PC-3 (cell line): ENCODE measurements at places on chromosomes 7 and 10. TPM values are rescaled to one million over a fixed set of nuclear protein-coding genes. Genes with fewer than 3 reads are reported as not detected.

AOC1 gene
- not detected in 2 replicates for total RNA-seq

DNA sequence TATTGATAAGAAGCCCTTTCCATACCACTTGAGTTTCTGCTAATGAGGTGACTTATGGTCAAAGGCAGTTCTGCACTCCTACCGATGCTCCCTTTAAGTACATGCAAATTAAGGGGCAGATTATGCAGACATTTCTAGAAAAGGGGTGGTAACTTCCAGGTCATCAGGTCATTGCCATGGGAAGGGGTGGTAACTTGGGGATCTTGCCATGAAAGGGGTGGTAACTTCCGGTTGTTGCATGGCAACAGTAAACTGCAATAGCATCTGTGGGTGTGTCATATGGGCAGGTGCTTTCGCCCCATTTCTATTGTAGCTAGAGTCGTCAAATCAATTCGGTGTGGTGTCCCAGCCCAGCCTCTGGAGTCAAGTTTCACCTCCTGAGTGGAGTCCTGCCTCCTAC lies 150.9 kb downstream of the UBE2H start:
- no peaks in the 10 kb centered on the region for H3K27me3 ChIP-seq
- DNase-seq = no peak
- H3K4me1 ChIP-seq = no peaks in the 10 kb centered on the region
- H3K27ac ChIP-seq = no peak overlapping the region

- peak; percentile 19 for DNase-seq
- H3K27ac ChIP-seq = no peak overlapping the region
- H3K27me3 ChIP-seq = peaks cover 43% of the 10 kb centered on the region
- no peaks in the 10 kb centered on the region for H3K36me3 ChIP-seq
- no peak overlapping the region for H3K4me3 ChIP-seq
Measured at GRCh38 chr7:31003721-31004120, 40.0 kb downstream of the GHRHR start.

MCM10 gene
- 14.3 and 16.1 TPM in 2 replicates for total RNA-seq

BLOC1S2 gene
- total RNA-seq = 33.7 and 46.4 TPM in 2 replicates

DNA sequence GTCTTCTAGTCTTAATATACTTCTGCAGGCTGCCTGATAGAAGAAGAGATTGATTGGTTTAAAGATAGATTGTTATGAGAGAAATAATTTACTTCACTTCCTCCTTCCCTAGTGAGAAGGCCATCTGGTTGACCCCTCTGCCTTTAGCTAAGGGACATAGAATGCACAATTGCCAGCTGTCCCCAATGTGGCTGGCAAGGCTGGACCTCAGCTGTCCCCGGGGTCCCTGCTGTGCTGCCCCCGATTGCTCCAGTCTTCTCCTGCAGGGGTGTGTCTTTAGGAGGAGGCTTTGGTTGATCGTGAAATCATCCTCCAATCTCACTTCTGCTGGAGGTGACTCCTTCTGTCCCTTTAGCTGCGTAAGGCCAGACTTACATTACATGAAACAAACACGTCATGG lies 388.5 kb downstream of the DPP6 start:
- H3K27me3 ChIP-seq = no peaks in the 10 kb centered on the region
- no peaks in the 10 kb centered on the region for H3K4me1 ChIP-seq
- no peak overlapping the region for H3K4me3 ChIP-seq
- H3K36me3 ChIP-seq = no peaks in the 10 kb centered on the region

GRCh38 chr7:150942001-150942590 lies 36.0 kb downstream of the KCNH2 start:
- DNase-seq = peak; percentile 4
- H3K36me3 ChIP-seq = no peaks in the 10 kb centered on the region
- no peak overlapping the region for H3K4me3 ChIP-seq
- H3K27me3 ChIP-seq = no peaks in the 10 kb centered on the region

- DNase-seq = no peak
- peaks cover 36% of the 10 kb centered on the region for H3K4me1 ChIP-seq
- H3K36me3 ChIP-seq = peaks cover 7% of the 10 kb centered on the region; the same call in 1 of the 2 replicates
- no peak overlapping the region for H3K4me3 ChIP-seq
Measured at GRCh38 chr7:5696346-5697110, 84.9 kb downstream of the RNF216 start.

DNA sequence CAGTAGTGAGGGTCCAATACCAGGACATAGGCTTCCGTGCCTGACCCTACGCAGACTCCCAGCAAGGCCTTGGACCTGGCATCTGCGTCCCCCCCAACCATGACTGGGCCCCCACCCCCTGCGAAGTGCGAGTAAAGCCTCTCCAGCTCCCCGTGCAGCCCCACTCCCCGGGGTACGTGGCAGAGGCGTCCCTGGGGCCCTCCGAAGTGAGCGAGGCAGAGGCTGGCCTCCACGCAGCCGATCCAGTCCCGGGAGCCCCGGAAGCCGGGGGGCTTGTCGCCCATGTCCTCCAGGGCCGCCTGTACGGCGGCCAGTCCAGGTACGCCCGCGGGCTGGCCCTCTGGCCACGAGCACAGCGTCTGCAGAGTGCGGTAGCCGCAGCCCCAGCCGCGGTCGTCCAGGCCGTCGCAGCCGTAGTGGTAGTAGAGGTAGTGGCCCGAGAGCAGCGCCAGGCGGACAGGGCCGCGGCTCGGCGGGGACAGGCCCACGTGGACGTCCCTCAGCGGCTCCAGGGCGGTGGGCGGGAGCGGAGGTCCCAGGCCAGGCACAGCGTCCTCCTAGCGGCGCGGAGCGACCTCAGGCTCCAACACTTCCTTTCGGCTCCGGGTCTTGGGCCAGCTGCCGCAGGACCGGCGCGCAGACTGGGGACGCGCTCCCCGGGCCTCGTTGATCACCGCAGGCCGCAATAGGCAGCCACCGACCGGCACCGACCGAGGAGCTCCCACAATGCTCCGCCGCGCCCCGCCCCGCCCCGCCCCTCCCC lies at the start of gene UFSP1:
UFSP1 (minus strand) TSS at position 728 of the 763 bp plus-strand sequence; CDS start at position 284, 444 bp downstream.
- peaks cover 37% of the 10 kb centered on the region for H3K4me1 ChIP-seq
- peak within 1 kb of the TSS; percentile 89 for H3K27ac ChIP-seq
- peaks cover 36% of the 10 kb centered on the region for H3K36me3 ChIP-seq
- H3K4me3 ChIP-seq = peak within 1 kb of the TSS; percentile 81

DLX5 gene
- total RNA-seq = 0.15 and 0.23 TPM in 2 replicates

DNA sequence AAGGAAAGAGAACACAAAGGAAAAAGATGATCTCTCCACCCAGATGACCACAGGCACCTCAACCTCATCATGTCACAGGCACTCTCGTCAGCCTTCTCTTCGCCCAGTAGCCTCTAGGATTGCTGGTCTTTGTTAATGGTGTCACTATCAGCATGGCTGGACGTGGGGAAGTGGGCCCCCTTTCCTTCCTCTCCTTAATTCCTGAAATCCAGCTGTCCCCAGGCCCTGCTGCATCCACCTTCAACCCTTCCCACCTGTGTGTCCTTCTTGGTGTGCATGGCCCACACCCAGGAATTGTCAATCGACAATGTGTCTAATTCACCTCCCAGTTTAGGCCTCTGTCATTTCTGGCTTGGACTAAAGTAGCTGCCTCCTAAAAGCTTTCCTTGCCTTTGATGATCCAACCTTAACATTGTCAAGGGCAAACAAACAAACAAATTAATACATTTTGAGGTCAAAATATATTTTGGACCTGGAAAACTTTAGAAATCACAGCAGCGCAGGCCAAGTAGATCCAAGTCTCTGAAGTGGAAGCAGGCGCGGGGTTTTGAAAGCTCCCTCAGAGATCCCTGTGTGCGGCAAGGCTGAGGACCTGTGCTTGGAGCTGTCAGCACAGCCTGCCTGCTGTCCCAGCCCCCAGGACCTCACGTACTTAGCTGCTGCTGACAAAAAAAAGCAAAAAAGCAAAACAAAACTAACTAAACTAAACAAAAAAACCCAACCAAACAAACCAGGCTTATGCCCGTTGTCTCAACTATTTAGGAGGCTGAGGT lies 193.3 kb upstream of the LYZL2 start:
- no peak overlapping the region for H3K4me3 ChIP-seq
- H3K27me3 ChIP-seq = no peaks in the 10 kb centered on the region
- peaks cover 5% of the 10 kb centered on the region; the same call in 1 of the 2 replicates for H3K4me1 ChIP-seq
- DNase-seq = no peak

IFIT1B gene
- total RNA-seq = not detected in 2 replicates

- H3K4me3 ChIP-seq = peak overlapping the region; percentile 29; the same call in 1 of the 2 replicates
- peak; percentile 91 for DNase-seq
- H3K36me3 ChIP-seq = no peaks in the 10 kb centered on the region
- peaks cover 24% of the 10 kb centered on the region for H3K4me1 ChIP-seq
Measured at GRCh38 chr7:48389977-48390376, 218.7 kb downstream of the ABCA13 start.

- peaks cover 28% of the 10 kb centered on the region for H3K4me1 ChIP-seq
- H3K27me3 ChIP-seq = no peaks in the 10 kb centered on the region
- peak overlapping the region; percentile 88; the same call in 1 of the 2 replicates for H3K4me3 ChIP-seq
- H3K27ac ChIP-seq = peak overlapping the region; percentile 87
- peaks cover 29% of the 10 kb centered on the region for H3K36me3 ChIP-seq
Measured at GRCh38 chr7:1156782-1157535, 3.0 kb downstream of the ZFAND2A start.

- H3K4me1 ChIP-seq = peaks cover 42% of the 10 kb centered on the region
- H3K4me3 ChIP-seq = peak overlapping the region; percentile 84
- H3K36me3 ChIP-seq = peaks cover 8% of the 10 kb centered on the region
- DNase-seq = peak; percentile 29
- no peaks in the 10 kb centered on the region for H3K27me3 ChIP-seq
Measured at GRCh38 chr7:77537778-77538280, 734 bp downstream of the PTPN12 start.

PDIA4 gene
- 249 and 253 TPM in 2 replicates for total RNA-seq

ELAPOR2 gene
- 10.2 and 14.7 TPM in 2 replicates for total RNA-seq

DNA sequence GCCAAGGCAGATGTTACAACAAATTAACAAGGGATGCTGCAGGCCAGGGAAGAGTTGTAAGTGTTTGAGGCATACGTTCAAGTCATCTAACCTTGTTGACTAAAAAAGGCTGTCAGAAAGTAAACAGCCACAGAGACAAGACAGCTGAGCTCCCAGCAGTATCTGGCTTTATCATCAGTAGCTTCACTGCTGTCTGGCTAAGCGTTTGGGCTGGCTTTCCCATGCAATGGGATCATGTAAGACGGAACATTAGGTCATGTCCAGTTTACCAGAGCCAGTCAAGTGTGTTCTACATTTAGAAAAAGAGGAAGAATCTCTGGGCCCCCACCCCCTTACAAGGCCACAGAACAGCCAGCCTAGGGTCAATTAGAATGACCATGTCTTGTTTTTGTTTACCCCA lies 51.3 kb upstream of the GSAP start:
- no peaks in the 10 kb centered on the region for H3K36me3 ChIP-seq
- no peak for DNase-seq
- no peak overlapping the region for H3K27ac ChIP-seq
- H3K4me1 ChIP-seq = peaks cover 8% of the 10 kb centered on the region; the same call in 1 of the 2 replicates
- no peak overlapping the region for H3K4me3 ChIP-seq
- no peaks in the 10 kb centered on the region for H3K27me3 ChIP-seq

GRCh38 chr10:458421-458851 lies 231.0 kb downstream of the DIP2C start:
- no peak overlapping the region for H3K4me3 ChIP-seq
- no peaks in the 10 kb centered on the region for H3K36me3 ChIP-seq
- H3K27me3 ChIP-seq = no peaks in the 10 kb centered on the region
- H3K27ac ChIP-seq = no peak overlapping the region

IDI2 gene
- total RNA-seq = not detected in 2 replicates

- H3K27me3 ChIP-seq = no peaks in the 10 kb centered on the region
- DNase-seq = no peak
- no peaks in the 10 kb centered on the region for H3K36me3 ChIP-seq
- peak overlapping the region; percentile 92 for H3K27ac ChIP-seq
- H3K4me1 ChIP-seq = peaks cover 17% of the 10 kb centered on the region
Measured at GRCh38 chr10:12418725-12419261, 69.4 kb downstream of the CAMK1D start.

- H3K4me1 ChIP-seq = peaks cover 19% of the 10 kb centered on the region; the same call in 1 of the 2 replicates
- peak overlapping the region; percentile 52 for H3K27ac ChIP-seq
- DNase-seq = peak; percentile 39
Measured at GRCh38 chr7:108193594-108194498, 63.7 kb upstream of the LAMB4 start.
